ENCODE measurements at places on chromosomes 6 and 20.
A peak's percentile ranks its signal among the peaks of the same experiment; 100 is the strongest.

DNA sequence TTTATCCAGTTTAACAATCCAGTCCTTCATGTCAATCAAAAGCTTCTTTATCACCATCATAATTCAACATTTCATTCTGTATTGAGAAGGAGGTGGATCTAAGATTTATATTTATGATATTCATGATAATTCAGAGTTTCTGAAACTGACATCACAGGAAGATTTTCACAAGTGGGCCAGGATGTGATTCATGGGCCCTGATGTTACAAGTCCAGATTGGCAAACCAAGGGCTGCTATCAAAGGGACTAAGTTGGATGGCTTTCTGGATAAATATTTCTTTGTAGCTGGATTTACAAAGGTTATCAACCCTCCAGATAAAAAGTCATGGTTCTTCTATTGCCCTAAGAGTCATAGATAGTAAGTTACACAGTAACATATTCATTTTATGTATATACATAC, 866.5 kb downstream of the KIF16B start:
- peak; percentile 74 for DNase-seq

DNA sequence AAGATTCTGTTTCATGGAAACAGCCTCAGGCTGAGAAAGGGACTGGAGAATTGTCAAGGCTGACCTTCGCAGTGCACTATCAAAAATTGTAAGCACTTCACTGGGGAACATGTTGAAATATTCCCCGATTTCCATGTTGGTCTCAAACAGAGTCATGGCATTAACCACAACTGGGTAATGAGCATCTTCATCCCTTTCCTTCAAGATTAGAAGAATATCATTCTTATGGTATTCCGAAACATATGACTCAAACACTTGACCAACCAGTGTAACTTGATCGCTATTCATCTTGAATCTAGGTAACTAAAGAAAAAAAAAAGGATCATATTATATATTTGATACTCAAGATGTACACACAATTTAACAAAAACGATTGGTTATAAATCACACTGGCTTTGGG, 3.5 kb downstream of the MCM9 start:
- no peak for DNase-seq

- DNase-seq: peak; percentile 37
Observed at GRCh38 chr6:75602246-75603105, 796 bp downstream of the SENP6 start.

GRCh38 chr6:760982-761955, 68.3 kb upstream of the EXOC2 start:
- peak; percentile 67 for DNase-seq

GRCh38 chr6:35973670-35974222, 50.7 kb downstream of the SLC26A8 start:
- no peak for DNase-seq

GRCh38 chr6:165845493-165845892, 182.5 kb upstream of the PDE10A start:
- no peak for DNase-seq

GRCh38 chr6:119119989-119120388, 41.5 kb upstream of the FAM184A start:
- peak; percentile 60 for DNase-seq

GRCh38 chr6:71737953-71738352, 148.4 kb upstream of the RIMS1 start:
- no peak for DNase-seq

GRCh38 chr6:134698228-134698627, 251.7 kb downstream of the ALDH8A1 start:
- DNase-seq: no peak

DNA sequence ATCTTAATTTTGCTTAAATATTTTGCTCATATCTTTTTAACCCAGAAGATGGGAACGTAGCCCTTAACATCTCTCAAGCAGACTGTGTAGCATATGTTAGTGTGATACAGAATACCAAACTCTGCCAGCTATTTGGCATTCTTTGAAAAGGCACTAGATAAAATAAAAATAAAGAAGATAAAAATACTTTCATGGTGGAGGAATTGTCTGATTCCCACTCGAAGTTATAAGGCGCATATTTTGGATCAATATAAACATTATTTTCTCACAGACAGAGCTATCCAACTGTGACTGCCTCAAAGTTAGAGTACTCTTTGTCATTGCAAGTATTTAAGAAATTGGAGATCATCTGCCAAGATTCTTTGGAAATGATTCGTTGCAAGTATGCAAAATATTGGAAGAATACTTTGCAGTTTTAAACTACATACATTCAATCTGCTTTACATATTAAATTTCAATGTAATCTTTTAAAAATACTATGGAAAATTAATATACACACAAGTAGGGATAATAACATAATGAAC, 10.8 kb upstream of the EEF1E1 start:
- peak; percentile 11 for DNase-seq

DNA sequence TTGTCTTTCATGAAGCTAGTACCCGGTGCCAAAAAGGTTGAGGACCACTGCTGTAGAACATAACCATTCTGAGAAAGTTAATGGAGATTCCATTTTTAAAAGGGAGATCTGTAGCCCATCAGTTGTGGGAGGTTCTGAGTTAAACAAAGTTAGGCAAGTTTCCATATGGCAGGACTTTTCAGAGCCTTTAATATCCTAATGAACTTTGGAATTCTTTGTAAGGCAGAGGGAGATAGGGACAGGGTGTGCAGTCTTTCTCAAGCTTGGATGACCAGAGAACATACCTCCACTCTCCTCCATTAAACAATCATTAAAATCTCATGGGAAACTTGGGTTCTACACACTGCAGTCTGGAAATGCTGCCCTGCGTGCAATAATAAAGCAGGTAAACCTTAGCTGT, 14.8 kb downstream of the ADGRF4 start:
- DNase-seq: no peak

DNA sequence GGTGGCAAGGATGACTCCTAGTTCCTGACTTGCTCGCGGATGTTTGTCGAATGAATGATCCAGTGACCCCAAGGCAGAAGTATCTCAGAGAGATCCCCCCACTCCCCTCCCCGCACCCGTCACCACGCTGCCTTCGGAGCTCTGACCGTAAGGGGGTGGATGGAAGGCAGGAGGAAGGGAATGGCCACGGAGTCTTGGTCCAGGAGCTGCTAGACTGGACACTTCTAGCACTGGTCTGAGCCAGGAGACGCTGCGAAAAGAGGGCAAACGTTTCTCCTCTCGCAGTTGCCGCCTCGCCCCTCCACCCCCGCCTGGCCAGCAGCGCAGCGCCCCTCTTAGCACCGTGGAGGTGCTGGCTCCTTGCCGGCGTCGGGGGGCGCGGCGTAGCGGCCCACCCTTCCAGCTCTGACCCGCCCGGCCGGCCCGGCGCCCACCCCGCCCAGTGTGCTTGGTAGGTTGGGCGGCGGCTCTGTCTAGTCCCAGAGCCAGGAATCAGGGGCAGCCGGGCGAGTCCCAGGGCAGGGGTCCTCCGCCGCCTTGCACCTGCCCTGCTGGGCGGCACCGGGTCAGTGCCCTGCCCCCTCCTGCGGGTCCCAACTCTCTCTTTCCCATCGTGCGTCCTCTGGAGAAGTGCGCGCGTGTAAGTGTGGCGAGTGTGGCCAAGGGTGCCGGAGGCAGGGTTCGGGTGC, 2.4 kb upstream of the DBNDD2 start:
- no peak for DNase-seq

DNA sequence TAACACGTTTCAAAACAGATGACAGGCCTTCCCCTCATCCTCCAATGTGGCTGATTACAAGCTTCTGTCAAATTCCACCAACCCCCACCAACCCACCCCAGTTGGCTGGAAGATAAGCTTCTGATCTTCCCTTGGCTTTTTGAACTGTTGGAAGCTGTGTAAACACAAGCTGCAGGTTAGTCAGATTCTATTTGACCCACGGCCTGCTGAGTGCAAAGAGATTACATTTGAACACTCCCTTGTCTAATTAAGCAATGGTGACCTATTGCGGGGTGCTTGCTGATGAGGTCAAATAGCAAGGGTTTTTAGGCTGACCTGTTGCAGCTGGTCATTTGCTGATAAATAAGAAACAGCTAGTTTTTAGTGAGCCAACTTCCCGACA, 379.7 kb downstream of the BMP2 start:
- no peak for DNase-seq

DNA sequence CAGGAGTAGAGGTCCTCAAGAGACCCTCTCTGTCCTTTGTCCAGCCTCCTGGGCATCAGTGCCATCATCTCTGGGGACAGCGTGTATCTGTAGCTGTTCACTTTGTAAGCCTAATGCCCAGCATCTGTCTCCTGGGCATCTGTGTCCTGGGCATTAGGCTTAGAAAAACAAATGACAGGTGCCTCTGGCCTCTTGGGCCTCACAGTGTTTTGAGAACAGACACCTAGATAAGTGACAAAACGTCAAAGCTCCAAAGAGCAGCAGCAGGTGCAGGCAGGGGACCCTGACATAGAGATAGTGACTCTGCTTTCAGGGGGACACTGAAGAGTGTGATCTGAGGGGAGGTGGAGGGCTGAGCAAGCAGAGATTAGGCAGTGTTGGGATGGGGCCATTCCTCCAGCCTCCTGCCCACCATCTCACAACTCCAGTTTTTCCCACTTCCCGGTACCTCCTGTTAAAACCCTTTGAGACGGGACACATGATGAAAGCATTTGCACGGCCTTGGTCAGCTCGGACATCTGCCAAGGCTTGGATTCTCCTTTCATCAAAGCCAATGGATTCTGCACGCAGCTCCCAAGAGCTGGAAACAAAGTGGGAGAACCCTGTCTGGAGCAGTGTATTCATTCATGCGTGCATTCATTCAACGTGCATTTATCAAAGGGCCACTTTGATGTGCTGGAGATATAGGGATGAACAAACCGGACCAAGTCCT, 55.5 kb upstream of the CD93 start:
- DNase-seq: no peak

GRCh38 chr6:53426667-53427270, 78.0 kb upstream of the ELOVL5 start:
- DNase-seq: no peak

DNA sequence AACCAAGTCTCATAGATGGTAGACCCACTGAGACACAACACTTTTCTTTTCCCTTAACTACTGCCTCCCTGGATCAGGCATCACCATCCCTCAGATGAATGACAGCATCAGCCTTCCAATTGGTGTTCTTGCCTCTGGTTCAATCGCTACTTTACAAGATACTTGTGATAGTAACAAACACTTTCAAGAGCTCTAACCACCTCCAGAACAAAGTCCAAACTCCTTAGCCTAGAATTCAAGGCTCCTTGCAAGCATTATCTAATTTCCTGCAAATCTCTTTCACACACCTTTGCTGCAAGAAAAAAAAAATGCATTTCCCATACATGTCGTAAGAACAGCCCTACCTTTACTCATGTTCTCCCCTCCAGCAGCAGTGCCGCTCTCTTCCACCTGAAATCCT, 33.1 kb downstream of the RALGAPA2 start:
- DNase-seq: no peak

- DNase-seq: peak; percentile 44
Observed at GRCh38 chr6:143755301-143755744, 77.6 kb downstream of the PHACTR2 start.

DNA sequence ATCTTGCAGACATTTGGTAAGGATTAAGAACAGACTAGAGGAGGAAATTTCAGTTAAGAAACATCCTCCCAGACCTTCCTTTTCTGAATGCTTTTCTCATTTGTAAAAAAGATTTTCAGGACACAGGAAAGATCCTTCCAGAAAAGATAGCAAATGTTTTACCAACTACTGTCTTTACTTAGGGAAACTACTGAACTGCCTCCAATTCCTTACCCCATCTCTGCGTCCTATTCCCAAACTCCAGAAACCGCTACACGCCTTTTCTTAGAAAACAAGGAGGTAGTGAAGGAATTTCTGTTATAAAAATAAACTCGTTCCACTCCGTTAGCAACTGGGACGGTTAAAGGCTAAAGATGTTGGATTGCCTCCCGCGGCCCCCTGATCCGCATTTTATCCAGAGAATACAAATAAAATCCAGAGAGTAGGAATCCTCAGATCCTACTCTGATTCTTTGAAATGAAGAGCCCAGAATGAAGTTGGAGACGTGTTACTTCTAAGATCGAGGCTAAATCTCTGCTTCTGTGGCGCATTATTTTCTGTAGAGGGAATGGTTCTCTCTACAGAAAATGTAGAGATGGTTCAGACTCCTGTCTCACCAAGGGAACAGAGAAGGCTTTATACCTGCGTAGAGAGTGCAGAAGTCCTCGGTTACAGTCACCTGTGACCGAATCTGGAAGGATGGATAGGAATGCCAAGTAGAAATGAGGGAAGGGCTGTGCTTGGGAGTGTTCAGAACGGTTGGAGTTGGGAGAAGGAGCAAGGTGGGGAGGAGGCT, 133.0 kb downstream of the GPX5 start:
- no peak for DNase-seq

DNA sequence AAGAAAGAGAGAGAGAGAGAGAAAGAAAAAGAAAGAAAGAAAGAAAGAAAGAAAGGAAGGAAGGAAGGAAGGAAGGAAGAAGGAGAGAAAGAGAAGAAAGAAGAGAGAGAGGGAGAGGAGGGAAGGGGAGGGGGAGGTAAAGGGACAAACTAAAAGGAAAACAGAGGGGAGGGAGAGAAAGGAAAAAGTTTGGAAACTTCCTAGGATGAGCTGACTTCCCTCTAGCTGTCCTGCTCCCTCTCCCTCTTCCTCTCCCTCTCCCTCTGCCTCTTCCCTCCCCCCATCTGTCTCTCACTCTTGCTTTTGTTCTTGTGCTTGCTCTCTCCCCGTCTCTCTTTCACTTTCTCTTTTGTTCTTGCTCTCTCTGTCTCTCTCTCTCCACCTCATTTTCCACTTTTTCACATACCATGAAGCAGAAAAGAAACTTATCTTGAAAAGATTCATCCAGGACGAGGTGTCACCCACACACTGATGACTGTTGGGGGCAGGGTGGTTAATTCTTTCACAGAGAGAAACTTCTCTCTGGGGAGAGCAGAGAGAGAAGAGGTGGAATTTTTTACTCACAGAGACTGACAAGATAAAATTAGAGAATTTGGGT, 56.4 kb upstream of the DUSP22 start:
- no peak for DNase-seq

DNA sequence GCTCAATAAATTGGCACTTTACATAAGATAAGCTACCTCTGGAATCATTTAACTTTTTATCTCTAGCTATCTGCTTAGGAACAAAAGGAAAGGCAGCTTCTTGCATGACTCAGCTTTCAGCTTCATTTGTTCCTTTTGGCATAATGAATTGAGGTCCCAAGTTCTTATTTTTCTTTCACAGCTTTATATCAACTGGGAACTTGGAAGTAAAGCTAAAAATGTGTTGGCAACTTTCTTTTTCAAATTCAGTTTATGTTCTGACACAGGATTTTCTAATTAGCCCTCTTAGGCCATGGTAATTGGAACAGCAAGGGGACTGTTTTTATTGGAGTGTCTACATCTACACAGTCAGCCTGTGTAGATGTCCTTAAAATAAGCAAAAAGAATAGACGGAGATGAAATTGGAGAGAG, 55.2 kb upstream of the MRAP2 start:
- DNase-seq: no peak

- peak; percentile 89 for DNase-seq
Observed at GRCh38 chr20:24994470-24995368, 2.2 kb upstream of the APMAP start.

DNA sequence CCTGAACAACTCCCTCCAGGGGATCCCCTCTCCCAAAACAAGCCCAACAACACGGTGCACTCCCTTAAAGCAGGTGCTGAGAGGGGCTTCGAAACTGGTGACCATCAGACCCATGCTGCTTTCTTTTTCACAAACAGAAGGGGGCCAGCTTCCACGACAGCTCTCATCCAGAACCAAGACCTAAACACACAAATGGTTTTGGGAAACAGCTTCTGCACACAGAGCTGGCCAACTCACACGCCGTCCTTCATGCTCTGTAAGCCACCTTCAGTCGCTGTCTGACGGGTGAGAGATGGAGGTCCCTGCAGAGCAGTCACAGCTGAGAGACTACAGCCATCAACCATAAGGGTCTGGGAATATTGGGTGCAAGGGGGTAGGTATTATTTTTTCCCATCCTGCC, 76.3 kb downstream of the ZMYND8 start:
- DNase-seq: no peak

GRCh38 chr6:134288538-134289203, 29.2 kb downstream of the SGK1 start:
- peak; percentile 85 for DNase-seq
